ENCODE measurements at places on chromosomes 6 and 20.

DNA sequence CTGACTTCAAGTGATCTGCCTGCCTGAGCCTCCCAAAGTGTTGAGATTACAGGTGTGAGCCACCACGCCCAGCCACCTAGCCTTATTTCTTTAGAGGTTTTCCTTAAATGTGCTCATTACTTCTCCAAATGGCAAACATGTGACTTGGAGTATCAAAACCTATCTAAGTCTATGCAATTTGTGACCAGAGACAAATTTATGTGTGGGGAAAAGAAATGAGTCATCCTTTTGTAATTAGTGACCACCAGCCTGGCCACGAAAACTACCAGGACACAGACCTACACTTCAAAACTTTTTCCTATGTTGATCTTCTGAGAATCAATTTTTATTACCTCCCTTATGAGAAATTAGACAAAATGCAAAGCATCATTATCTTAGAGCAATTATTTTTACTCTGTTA is 64.6 kb upstream of the OGFRL1 start:
- peak; percentile 17 for DNase-seq

GRCh38 chr20:54069501-54069971 is 858 bp downstream of the BCAS1 start:
- DNase-seq, result no peak

DNA sequence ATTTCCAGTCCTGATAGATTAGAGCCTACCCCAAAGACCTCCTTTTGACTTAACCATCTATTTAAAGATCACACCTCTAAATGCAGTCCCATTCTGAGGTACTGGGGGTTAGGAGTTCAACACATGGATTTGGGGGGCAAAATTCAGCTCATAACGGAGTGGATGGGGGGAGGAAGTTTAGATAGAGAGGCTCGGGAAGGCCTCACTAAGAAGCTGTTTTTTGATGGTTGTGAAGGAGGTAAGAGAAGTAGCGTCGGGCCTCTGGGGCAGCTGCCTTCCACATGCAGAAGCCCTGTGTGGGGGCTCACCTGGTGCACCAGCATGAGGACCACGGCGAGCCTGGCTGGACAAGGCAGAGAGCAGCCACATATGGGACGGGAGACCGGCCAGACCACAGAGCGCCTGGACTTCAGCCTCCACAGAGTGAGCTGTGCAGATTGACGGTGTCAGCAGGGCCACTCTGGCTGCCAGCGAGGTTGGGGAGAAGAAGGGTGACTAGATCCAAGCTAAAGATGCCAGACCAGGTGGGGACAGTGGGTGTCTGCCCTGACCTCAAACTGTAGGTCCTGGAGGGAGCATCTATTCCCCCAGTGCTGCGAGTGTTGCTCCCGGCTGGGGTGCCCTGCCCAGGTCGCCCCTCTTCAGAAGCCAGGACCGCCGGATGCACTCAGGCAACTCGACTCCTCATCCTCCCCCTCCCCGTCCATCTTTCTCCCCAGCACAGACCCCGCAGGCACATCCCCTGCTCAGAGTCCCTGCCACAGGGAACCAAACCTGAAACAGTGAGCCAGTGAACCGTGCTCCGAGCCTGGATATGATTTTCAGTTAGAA is 5.1 kb upstream of the SYNJ2 start:
- no peak for DNase-seq

- DNase-seq, result no peak
Measured at GRCh38 chr6:110816677-110817076, 1.4 kb upstream of the CDK19 start.

GRCh38 chr6:13654496-13654895 is 39.4 kb downstream of the NOL7 start:
- no peak for DNase-seq

- peak; percentile 92 for DNase-seq
Measured at GRCh38 chr6:144601221-144601620, 316.1 kb downstream of the UTRN start.

DNA sequence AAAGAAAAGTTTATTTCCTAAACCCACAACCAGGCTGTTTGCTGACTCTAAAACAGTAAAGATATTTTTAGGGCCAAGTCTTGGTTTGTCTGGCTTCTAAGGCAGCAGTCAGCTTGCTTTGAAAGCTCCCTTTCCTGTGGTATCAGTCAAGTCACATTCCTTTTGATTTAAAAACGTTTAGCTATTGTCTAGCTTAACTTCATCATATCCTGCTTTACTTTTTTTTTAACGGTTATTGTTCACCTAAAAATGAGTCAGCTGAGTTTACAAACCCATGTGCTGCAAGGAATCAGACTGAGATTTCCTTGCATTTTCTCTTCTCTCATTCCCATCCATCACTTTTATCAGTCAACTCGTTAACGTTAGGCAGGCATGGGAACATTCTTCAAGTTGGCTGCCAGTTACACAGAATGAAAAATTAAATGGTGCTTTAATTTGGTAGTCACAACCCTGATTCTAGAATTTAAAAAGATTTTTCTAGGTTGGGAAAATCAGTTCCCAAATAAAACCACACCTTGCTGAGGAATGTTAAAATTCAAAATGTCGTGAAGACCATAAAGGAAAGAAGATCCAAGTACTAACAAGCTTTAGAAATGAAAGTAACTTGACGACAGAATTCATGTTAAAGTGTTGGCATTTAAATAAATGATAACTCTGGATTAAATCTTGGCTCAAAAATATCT is 45.9 kb downstream of the ELOVL5 start:
- peak; percentile 85 for DNase-seq
